A375 (cell line): ENCODE measurements at places on chromosomes 13 and 19. TPM values are rescaled to one million over a fixed set of nuclear protein-coding genes. Genes with fewer than 3 reads are reported as not detected.

The N4BP2L1 gene
- total RNA-seq, result 1.6 and 2.8 TPM in 2 replicates

The ATP12A gene
- not detected in 2 replicates for total RNA-seq

The EFNB2 gene
- 13.7 and 15.3 TPM in 2 replicates for total RNA-seq

The SIGLEC5 gene
- total RNA-seq, result not detected in 2 replicates

The FLT3LG gene
- 3.3 and 6.1 TPM in 2 replicates for total RNA-seq

The GZMM gene
- 0.19 and 2.0 TPM in 2 replicates for total RNA-seq

The IL4I1 gene
- 0.19 TPM in 1 of 2 replicates, not detected in the other for total RNA-seq

The EML2 gene
- 59.8 and 70.0 TPM in 2 replicates for total RNA-seq

The KRTDAP gene
- total RNA-seq, result not detected in 2 replicates

The PNMA8C gene
- total RNA-seq, result 0.04 TPM in 1 of 2 replicates, not detected in the other

The ERICH4 gene
- not detected in 2 replicates for total RNA-seq

The HCST gene
- total RNA-seq, result 1.2 TPM in 1 of 2 replicates, not detected in the other

The ZNF99 gene
- total RNA-seq, result 0.03 TPM in 1 of 2 replicates, not detected in the other

The CGB7 gene
- not detected in 2 replicates for total RNA-seq

The MIR17HG gene
- 21.0 and 27.4 TPM in 2 replicates for total RNA-seq

The TLE5 gene
- 311 and 354 TPM in 2 replicates for total RNA-seq

The MEIS3 gene
- 8.0 and 11.1 TPM in 2 replicates for total RNA-seq

The FBXO17 gene
- 23.3 and 31.7 TPM in 2 replicates for total RNA-seq

The TNFRSF19 gene
- 14.8 and 21.4 TPM in 2 replicates for total RNA-seq

The ZNF579 gene
- total RNA-seq, result 5.2 and 5.4 TPM in 2 replicates

The ZNF256 gene
- total RNA-seq, result 5.4 and 8.6 TPM in 2 replicates

The AMER2 gene
- total RNA-seq, result under 0.01 TPM in 1 of 2 replicates, not detected in the other

The NBEA gene
- total RNA-seq, result 3.1 and 3.2 TPM in 2 replicates

The SIGLEC9 gene
- 0.08 TPM in 1 of 2 replicates, not detected in the other for total RNA-seq

The EXOC3L2 gene
- total RNA-seq, result 0.53 and 0.72 TPM in 2 replicates

The CYP4F2 gene
- 0.26 and 0.42 TPM in 2 replicates for total RNA-seq

The NPHS1 gene
- total RNA-seq, result not detected in 2 replicates

The CLDND2 gene
- total RNA-seq, result 0.64 TPM in 1 of 2 replicates, not detected in the other

The MBD3L3 gene
- not detected in 2 replicates for total RNA-seq

The RGL3 gene
- total RNA-seq, result 12.2 and 17.9 TPM in 2 replicates

The ZNF69 gene
- 6.0 and 6.7 TPM in 2 replicates for total RNA-seq

The LHFPL6 gene
- total RNA-seq, result 5.2 and 8.0 TPM in 2 replicates
